Iris pigment epithelial cell (primary cell): ENCODE measurements at places on chromosomes 16 and 17.
A peak's percentile ranks its signal among the peaks of the same experiment; 100 is the strongest.

DNA sequence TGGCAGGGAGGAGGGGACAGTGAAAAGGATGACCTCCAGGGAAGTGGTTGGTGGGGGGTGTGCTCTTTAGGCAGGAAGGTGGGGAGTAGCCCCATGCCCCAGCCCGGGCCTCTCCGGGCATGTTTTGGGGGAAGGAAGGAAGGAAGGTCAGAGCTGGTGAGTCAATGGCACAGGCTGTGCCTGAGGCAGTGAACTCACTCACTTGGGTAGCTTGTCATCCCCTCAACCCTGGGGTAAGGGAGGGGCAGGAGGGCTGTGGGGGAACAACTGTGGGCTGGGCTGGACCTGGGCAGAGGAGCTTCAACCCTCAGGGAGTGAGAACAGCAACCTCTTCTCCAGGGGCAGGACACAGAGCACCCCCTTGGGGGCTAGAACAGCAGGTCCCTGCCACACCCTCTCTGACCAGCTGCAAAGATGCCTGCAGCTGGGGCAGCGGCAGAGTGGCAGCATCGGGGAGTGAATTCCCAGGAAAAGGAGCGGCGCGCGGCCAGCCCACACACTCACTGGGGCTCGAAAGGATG, 6.3 kb downstream of the CSF3 start:
- peak; percentile 53 for DNase-seq

DNA sequence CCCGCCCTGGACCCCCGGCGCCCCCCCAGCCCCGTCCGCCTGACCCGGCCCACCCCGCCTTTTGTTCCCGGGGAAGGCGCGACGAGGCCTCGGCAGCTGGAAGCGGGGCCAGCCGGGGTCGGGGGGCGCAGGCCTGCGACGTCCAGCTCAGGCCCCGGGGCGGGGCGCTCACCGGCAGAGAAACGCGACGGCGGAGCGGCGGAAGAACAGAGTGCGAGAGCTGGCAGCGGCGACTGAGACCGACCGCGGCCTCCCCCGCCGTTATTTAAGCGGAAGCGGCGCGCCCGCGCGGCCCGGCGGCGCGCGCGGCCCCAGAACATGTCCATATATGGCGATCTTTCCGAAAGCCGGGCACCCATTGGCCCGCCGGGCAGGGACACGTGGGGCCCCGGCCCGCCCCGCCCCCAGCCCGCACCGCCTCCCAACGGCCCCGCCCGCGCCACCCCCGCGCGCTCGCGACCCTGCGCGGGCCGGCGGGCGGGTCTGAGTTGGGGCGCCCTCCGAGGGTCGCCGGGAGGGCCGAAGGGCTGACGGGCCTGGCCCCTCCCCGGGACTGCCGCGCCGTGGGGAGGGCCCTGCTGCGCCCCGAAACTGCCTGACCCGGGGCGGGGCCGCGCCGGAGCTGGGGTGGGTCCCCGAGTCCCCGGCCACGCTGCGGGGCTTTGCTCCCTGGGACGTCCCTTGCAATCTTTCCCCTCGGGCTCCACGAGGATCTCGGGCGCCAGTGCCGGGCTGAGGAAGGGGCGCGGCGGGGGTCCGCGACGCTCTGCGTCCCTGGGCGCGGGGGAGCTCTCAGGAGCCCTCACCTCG, at the start of gene ACTG1:
ACTG1 (minus strand) TSS at position 238 of the 810 bp plus-strand sequence. CDS start 445 bp downstream, outside the sequence.
- peak; percentile 90 for DNase-seq

DNA sequence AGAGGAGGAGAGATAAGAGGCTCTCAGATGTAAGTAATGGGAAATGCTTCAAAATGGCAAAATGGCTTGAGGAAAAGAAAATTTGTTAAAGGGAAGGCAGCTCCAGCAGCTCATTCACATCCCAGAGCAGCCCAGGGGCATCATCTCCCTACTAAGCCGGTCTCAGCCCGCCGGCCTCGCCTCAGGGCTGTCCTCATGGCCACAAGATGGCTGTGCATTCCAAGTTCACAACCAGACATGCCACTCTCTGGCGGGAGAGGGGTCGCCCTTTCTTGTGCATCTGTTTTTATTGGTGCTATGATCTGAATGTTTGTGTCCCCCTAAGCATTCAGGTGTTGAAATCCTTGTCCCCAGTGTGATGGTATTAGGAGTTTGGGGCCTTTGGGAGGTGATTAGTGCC, 13.5 kb upstream of the SLC47A2 start:
- no peak for DNase-seq

DNA sequence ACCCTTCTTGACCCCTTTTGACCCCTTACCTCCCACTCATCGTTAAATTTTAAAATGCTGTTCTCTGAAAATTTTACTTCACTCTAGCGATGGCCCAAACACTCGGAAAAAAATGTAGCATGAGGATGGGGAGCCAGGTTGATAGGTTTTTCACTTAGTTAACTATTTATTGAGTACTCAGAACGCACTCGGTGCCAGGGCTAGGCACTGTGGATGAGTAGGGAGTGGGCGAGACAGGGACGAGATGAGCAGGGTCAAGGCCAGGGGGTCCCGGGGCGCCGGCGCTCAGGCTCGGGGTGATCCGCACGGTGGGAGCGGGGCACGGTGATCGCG, 392 bp downstream of the ZSCAN32 start:
- no peak for DNase-seq

- no peak for DNase-seq
These were observed 205.6 kb downstream of the FOXL1 start for GRCh38 chr16:86783636-86784626.

GRCh38 chr17:17728146-17728545, 46.9 kb downstream of the RAI1 start:
- no peak for DNase-seq

DNA sequence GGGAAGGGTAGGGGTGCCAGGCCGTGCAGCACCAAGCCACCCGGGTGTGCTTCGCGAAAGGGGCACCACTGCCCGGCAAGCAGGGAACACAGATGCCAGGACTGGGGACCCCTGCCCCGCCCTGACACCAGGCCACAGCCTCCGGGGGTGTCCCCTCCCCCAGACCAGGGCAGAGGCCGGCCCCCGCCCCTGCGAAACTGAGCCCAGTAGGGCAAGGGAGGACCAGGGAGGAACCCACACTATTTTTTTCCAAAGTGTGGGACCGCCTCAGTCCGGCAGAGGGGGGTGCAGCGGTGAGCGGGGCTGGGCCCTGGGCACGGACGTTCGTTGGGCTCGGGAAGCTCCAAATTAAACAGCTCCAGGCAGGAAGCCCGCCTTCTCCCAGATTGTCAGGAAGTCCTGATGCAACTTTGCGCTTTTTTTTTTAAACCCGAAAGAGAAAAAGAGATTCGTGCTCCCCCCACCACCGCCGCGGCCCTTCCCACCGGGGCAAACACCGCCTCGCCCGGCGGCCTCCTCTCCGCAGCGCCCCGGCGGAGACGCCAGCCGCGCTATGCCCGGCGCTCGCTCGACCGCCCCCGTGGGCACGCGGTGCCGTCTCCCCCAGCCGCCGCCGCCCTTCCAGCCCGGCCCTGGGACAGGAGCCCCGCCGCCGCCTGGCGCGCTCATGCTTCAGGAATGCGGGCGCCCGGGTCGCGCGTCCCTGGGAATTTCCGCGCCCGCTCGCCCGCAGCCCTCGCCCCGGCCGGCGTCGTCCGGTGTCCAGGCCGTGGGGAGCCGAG, 755 bp downstream of the PIEZO1 start:
- DNase-seq, result peak; percentile 74

DNA sequence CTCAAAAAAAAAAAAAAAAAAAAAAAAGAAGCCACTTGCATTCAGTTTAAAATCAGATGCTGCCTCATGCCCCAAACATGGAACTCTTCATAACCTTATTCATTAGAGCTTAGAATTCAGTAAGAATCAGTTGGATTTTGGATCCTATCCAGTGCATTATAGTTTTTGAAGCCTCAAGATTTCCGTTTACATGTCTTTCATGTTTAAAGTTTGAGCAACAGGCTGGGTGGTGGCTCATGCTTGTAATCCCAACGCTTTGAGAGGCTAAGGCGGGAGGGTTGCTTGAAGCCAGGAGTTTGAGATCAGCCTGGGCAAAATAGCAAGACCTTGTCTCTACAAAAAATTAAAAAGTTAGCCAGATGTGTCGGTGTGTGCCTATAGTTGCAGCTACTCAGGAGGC, 55.0 kb downstream of the SNTB2 start:
- peak; percentile 78 for DNase-seq

DNA sequence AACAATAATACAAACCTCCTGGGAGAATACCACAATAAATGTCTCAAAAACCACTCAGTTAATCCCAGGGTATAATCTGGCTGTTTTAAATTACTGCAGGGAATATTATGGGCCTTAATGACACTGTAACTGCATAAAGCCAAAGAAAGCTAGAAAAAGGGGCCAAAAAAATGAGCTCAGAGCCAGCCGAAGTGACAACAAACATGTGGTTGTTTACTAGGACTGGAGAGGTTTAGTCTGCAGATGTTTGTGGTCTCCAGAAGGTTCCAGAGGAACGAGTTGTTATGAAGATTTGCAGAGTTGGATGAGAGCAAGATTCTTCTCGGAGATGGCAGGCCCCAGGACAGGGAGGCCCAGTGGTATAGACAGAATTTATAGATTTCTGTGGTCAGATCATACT, 97.1 kb upstream of the AKTIP start:
- DNase-seq, result peak; percentile 4

DNA sequence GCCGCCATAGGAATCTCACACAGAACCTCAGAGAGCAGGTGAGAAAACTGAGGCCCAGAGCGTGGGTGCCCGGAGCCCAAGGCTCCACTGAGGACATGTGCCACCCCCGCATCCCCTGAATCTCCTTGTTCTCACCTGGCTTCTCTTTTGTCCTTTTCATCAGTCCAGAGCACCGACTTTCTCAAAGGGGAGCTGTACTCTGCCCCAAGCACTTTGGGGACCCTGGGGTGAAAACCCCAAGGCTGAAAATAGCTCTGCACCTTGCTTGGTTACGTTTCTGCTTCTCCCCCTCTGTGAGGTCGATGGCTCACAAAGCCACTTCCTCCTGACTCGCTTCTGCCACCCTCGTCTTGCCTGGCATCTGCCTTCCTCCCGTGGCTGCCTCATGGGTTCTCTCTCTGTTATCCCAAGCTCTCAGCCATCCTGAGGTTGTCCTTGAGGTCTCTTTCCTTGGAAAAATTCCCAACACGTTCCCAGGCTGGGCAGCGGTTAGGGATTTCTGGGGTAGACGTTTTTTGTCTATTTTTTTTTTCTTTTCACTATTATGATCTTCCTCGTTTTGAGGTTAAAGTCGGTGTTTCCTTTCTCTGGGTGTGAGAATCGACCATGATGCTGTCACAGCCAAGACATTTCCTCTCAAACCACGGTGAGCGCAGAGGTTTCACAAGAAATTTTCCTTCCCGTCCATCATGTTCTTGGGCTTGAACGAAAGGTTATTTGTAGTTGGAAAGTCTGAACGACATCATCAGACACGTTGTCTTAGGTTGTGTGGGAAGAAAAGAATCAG, 37.2 kb downstream of the IRF8 start:
- peak; percentile 47 for DNase-seq

DNA sequence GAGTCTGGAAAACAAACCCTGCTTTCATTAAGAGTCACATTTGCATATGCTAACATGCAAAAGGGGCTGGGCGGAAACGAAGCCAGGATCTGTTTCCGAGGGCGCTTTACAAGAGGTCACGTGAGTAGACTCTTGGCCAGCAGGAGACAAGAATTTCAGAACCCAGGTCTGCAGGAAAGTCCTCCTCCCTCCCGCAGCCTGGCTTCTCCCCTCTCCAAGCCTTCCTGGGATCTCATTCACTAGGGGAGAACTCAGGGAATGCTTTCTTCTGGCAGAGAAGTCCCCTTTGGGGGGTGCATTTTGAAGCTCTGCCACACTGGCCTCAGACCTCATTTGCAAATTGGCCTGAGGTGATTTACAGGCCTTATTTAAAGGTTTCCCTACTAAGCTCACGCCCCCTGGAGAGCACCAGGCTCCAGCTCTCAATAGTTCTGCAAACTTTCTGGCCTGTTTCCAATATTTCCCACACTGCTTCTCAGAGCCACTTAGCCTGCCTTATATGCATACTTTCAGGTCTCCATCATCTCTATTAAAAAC, 57.2 kb upstream of the CACNG5 start:
- DNase-seq, result peak; percentile 59

DNA sequence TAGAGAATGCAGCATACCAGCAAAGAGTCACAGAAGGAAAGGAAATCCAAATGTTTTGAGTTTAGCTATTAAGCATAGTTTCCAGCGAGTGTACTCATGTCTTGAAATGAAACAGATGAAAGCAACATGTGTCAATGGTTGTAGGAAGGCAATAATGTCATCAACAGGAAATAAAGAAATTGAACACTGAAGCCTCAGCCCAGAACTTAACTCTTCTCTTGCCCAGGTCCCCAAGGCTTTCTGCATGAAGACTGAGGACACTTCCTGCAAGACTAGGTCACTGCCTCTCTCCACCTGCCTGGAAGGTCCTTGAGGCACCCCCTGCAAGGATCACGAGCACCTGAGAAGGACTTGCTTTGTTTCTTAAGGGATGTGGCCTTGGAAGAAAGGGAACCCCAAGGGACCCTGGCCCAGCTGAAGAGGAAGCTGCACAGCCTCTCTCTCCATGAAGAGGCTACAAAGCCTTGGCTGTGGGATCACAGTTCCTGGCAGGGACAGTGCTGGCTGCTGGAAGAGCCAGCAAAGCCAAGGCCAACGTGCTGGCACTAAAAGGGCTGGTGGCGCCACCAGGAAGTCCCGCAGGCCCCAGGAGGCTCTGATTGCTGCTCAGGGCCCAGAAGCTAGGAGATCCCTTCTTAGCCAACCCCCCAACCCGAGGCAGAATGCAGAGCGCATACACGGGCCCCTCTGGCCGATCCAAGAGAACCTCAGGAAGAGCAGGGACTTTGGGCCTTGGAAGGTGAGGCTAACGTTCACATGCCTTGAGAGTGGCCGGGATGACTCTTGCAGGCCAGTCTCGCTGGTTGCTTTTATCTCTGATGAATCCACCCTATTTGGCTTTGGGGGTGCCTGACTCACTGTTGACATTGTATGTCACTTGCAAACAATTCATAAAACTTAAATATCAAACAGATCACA, 23.4 kb upstream of the AXIN2 start:
- DNase-seq, result no peak

DNA sequence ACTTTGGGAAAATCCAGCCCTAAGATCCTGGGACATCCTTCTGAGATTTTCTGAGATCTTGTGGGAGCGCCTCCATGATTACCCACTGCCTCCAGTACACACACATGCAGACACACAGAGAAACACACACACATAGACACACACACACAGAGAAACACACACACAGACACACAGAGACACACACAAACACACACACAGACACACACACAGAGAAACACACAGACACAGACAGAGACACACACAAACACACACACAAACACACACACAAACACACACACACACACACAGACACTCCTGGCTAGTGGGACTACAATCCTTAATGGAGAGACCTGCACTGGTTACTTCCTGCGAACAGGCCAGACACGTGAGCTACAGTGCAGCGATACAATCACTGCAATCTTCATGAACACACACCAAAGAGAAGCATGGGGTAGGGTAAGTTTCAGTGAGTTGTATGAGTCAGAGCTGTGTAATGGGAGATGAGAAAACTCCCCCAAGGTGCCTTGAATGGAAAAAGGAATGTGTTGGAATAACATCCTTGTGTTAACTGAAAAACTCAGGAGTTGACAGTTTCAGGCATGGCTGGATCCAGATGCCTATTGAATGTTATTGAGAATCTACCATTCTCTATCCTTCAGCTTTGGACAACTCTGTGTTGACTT, 79.5 kb downstream of the SLC6A2 start:
- no peak for DNase-seq

GRCh38 chr16:20886320-20886719, 13.8 kb downstream of the DCUN1D3 start:
- no peak for DNase-seq

GRCh38 chr16:57897996-57898395, 72.9 kb downstream of the CNGB1 start:
- no peak for DNase-seq

- no peak for DNase-seq
These were observed 32.8 kb downstream of the VAC14 start for GRCh38 chr16:70768203-70768580.
